ENCODE measurements at places on chromosomes 3 and 15. TPM values are rescaled to one million over a fixed set of nuclear protein-coding genes. Genes with fewer than 3 reads are reported as not detected.

GRCh38 chr3:52173101-52173500 lies 18.9 kb upstream of the POC1A start:
- DNase-seq = no peak

GRCh38 chr3:46923559-46924350 lies 46.2 kb downstream of the PTH1R start:
- DNase-seq = peak; percentile 38

Gene SLTM
- total RNA-seq = 135 TPM

Gene OXTR
- 2.8 TPM for total RNA-seq

Gene AGBL1
- not detected for total RNA-seq

DNA sequence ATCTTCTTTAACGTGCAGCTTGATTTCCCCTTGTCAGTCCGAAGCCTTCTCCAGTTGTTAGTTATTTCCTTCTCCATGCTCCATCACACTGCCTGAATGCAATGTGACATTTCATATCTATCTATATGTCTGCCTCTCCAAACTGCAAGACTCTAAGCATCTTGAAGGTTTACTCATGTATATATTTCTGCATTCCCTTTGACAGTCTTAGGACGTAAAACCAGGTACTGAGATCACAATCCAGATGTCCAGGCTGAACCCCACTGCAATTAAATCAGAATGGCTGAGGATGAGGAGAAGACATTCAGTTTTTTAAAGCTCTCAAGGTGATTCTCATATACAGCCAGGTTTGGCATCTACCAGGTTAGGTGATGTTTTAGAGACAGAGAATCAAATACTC lies 6.1 kb upstream of the SATB1 start:
- DNase-seq = no peak

Measured in Calu3 (cell line).